ENCODE measurements at places on chromosomes 5 and 9.

GRCh38 chr9:2839040-2839439 is 4.9 kb downstream of the PUM3 start:
- DNase-seq, result no peak

DNA sequence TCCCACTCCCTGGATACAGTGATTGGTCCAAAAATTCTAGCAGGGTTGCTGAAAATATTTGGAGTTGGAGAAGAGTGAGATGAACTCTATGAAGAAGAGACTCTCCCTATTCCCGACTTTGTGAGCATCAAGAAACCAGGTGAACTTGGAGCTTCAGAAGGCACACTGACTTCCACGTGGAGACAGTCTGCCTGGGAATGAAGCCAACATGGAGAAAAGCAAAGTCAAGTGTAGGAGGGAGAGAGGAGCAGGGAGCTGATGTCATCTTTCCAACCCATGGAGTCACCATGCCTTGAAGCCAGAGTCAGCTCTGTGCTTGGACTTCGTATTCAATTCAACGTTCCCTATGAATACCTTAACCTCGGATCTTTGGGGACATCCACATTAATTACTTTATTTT is 125.1 kb downstream of the NPR3 start:
- no peak for DNase-seq

- peak; percentile 26 for DNase-seq
Measured at GRCh38 chr5:19891658-19892057, 96.3 kb downstream of the CDH18 start.

DNA sequence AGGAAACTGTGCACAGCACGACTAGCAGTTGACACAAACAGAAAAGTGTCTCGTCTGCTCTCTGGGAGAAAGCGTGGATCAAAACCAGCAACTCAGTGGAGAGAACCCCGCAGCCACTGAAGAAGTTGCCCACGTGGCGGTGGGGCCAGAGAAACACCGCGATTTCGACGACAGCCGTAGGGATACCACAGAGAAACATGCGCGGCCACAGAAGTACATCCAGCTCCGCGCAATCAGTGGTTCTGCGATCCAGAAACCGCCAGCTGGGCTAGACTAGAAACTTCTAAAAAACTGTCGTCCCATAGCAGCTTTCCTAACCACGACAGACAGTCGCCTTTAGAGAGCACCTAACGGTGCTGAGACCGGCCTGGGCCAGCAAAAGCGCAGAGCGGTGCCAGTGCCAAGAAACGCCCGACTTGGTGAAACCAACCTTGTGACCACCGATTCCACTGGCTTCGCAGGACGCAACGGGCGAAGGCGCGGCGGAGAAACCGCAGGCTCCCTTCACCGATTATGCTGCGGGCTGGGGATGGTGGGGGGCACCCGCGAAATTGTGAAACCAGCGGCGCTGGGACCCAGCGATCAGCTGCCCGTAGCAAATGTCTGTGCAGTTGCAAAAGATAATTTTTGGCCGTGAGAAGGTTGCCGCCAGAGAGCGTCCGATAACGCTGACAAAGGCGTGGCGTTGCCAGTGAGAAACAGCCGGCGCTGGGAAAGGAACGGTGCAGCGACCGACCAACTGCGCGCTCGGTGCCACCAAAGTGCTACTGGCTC is 2.7 kb upstream of the ANXA2R start:
- DNase-seq, result peak; percentile 7

DNA sequence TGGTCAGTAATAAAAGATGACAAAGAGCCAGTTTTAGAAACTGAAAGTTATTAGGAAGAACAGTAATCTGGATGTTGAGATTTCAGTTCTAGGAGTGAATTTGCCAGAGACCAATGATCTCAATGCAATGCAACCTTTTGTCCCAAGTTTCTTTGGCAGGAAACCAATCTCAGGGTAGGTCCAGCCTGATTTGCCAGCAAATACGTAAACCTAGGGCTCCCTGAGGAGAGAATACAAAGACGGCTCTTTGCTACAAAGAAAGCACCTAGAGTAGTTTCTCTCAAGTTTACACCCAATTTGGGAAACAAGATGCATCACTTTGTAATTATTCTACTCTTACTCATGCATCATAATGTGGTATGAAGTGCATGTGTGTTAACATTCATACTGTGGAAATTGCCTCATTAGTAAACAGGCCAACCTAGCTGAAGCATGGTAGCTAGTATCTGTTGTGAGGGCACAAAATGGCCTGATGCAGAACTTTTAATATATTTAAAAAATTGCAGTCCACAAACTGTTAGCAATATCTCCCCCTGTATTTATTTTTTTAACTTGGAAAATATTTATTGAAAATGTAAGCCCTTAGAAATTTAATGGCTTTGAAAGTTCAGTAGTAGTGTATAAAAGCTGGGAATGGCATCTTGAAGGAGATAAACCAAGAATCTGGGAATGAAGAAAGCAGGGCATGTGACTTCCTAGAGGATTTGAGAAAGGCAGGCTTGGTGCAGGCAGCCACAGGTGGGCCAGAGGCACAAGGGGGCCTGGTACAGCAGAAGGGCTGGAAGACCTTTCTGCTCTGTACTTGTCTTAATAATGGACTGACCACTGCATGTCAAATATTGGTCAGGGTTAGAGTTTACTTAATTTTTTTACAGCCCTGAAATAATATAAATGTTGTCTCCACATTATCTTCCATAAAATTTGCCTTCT is 59.5 kb downstream of the MAST4 start:
- no peak for DNase-seq

- DNase-seq, result peak; percentile 58
Measured at GRCh38 chr5:129906177-129906887, 2.1 kb downstream of the CHSY3 start.
